Esophagus squamous epithelium (tissue), 5 donors: ENCODE measurements at places on chromosomes 1 and 21.

- DNase-seq, result no peak
These were observed 78.7 kb downstream of the PIK3R3 start for GRCh38 chr1:46053734-46054133.

DNA sequence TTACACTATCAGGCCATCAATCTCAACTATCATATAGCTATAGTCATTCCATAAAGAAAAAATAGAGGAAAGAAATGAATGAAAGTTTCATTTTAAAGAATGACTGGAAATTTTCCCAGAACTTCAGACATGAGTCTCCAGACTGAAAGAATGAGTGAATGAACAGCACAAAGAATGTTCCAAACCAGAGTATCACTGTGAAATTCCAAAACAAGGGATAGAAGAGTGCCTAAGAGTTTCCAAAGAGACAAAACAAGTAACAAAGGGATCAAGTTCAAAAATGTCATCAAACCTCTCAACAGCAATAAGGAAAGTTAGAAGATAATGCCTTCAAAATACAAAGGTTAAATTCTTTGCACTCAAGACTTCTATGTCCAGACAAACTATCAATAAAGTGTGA is 114.9 kb downstream of the DENND1B start:
- DNase-seq, result no peak

DNA sequence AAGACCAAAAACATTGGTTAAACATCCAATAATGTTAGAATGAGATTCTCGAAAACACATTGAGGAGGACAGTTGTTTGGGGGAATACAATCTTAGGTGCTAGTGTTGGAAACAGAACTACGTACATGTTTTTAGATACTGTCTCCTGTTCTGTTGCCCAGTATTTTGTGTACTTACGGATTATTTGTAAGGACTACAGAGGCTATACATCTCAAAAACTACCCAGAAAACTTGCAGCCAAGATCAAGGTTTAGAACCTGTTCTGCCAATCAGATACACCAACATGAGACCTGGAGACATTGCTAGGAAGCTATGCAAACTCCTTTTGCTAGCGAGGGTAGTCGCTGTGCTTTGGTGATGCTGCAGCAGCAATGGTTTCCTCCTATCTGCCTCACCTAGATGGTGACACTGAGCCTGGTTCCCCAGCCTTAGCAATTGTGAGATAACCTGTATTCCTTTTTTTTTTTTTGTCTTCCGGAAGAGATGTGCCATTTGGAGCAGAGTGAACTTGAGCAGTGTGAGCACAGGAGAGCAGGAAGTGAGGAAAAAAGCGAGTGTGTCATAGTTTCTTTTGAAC is 21.8 kb downstream of the YBX1 start:
- no peak for DNase-seq

GRCh38 chr1:168637350-168637991 is 61.1 kb downstream of the XCL1 start:
- DNase-seq, result no peak

- DNase-seq, result no peak
These were observed 20.7 kb upstream of the MX1 start for GRCh38 chr21:41405321-41405720.

DNA sequence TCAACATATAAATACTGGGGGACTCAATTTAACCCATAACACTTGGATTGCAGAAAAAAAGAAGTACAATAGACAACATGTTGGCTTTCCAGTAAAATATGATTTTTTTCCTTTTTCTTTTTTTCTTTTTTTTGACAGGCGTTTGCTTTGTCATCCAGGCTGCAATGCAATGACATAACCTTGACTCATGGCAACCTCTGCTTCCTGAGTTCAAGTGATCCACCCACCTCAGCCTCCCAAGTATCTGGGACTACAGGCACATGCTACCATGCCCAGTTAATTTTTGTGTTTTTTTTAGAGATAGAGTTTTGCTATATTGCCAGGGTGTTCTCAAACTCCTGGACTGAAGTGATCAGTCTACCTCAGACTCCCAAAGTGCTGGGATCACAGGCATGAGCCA is 1512.0 kb upstream of the PRMT6 start:
- no peak for DNase-seq
